NCI-H2107 (cell line): ENCODE measurements at places on chromosomes 6 and 20.

- DNase-seq: no peak
Measured at GRCh38 chr6:124546601-124547000, 415.6 kb upstream of the RNF217 start.

- DNase-seq: no peak
Measured at GRCh38 chr6:10873374-10873773, 8.5 kb downstream of the GCM2 start.

- DNase-seq: no peak
Measured at GRCh38 chr6:158438226-158438625, 121.7 kb upstream of the TMEM181 start.

- no peak for DNase-seq
Measured at GRCh38 chr6:144344646-144345045, 59.5 kb downstream of the UTRN start.

DNA sequence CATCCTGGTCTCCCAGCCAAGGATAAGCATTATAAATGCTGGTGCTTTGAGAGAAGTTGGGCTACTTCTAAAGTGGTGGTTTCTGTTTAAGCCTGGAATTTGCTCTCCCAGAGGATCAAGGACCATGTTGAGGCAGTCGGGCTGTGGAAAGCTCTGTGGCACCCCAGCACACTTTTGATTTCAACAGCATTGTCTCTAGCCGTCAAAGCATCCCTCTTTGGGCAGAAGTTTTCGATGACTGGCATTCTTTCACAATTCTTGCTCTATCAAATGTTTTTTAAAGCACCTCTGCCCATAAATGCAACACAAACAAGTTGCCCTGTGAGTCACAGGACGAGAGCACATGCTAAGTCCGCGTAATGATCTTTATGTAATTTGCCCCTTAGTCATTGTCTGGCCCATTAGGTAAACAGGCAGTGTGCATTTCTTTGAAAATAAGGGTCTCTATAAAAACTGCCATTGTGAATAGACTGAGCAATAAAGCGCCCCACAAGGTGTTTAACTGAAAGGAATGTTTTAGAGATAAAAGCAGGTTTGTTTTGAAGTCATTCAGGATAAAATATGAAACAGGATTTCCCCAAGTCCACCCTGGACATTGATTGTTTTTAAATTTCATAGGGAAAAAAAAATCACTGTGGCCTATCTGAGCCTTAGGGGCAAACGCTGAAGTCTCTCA lies 44.7 kb upstream of the FOXQ1 start:
- no peak for DNase-seq

DNA sequence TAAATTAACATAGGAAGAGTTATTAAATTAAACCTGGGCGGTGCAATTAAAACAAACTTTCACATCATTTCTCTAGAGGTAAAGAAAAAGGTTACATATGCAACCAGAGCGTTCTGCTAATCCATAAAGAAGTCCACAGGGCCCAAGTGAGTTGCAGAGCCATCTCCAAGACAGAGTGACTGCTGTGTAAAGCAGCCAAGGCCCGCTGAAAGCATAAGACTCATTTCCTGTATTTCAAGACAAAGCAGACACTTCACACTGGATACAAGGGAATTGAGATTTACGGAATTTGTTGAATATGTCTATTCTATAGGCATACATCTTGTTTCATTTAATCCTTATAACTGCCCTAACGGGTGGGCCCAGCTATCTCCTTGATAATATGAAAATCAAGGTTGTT lies 422.8 kb downstream of the CBLN4 start:
- DNase-seq: no peak

GRCh38 chr6:22017766-22018165 lies 279.1 kb downstream of the PRL start:
- DNase-seq: no peak

DNA sequence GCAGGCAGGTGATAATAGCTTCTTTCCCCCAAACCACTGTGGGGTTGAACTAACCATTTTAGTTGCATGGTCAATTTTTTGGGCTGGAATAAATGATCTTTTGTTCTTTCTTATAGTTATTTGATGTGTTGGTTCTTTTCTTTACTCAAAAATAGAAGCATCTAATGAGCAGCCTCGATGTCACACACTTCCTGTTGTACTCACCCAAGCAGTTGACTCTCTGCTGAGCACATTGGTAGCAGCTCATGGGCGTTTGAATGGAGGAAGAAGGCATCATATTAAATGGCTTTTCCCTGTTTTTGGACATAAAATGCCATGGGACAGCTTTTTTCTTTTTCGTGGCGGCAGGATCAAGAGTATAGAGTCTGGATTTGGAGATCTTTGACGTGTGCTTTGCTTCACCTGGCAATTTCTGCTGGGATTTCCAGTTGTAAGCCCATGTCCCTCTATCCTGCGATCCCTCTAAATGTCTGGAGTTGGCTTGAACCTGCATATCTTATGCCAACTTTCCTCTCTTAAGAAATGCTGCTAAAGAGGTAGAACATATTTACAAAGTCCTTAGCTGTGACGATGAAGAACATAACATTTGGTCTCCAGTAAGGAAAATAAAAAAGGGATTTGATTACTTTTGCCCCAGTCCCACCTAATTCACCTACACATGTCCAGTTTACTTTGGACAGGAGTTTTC lies 268.3 kb downstream of the PRL start:
- no peak for DNase-seq

DNA sequence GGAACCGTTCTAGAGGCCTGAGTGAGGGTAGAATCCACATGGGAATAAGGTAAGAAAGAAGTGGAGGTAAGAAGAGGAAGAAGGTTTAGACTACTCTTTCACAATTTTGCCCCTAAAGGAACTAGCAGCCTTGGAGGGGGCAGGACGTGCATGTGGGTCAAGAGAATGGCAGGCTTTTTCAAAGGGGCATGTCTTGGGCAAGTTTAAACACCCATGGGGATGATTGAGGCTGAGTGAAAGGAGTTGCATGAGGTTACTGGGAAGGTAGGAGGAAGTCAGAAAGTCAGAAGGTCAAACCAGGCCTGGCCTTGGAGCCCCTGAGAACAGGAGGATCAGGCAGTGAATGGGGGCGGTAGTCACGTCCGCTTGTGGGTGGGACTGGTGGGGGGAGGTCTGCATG lies 10.2 kb downstream of the ADA start:
- DNase-seq: no peak

DNA sequence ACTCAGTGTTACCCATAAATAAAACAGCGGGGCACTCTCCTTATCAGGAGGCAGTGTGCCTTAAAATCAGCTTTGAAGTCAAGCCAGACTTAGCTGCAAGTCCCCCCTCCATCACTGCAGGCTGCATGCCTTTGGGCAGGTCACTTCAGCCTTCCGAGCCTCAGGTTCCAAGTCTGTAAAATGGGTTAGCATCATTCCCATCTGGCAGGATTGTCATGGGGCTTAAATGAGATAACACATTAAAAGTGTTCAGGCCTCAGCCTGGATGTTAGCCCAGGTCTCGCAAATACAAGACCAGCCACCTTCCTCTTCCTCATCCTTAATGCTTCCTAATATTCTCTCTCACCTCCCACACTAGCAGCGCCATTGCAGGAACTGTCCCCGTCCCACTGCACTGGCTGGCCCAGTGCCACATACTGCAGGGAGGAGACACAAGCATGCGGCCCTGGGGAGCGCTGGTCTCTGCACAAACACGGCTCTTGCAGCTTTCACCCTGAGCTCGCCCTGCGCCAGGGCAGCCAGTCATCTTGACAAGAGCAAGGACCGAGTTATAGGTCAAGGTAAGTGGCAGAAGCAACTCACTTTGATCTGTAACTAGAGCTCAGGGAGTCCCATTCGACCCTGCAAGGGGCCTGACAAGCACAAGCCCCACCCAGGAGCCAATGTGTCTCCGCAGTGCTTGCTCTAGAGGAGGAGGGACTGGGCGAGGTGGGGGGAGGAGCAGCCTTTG lies 564.6 kb upstream of the AGPAT4 start:
- DNase-seq: no peak

GRCh38 chr20:32753731-32754130 lies 8.5 kb upstream of the DNMT3B start:
- no peak for DNase-seq

GRCh38 chr6:113292646-113293422 lies 564.3 kb upstream of the MARCKS start:
- DNase-seq: no peak

GRCh38 chr6:23659125-23659524 lies 466.9 kb upstream of the NRSN1 start:
- DNase-seq: peak; percentile 2

DNA sequence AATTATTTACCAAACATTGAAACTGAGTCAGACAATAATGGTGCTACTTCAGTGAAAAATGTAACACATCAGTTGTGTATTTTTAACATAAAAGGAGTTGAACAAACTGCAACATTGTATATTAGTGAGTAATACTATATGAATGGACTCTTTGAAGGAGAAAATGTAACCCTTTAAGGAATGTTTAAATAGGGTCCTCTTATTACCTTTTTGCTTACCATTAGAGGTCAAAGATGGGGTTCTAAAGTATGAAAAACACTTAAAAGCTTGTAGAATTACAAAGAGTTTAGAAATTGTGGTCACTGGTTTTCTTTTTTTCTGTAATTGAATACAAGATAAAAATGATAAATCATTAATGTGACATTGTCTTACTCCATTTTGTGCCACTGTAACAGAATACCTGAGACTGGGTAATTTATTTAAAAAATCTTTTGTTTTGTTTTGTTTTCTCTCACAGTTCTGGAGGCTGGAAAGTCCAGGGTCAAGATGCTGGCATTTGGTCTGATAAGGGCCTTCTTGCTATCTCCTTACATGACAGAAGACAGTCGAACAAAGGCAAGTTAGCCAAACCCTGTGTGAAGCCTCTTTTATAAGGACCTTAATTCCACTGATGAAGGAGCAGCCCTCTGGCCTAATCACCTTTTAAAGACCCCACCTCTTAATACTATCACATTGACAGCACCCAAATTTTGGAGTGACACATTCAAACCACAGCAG lies 43.2 kb downstream of the SESN1 start:
- no peak for DNase-seq

DNA sequence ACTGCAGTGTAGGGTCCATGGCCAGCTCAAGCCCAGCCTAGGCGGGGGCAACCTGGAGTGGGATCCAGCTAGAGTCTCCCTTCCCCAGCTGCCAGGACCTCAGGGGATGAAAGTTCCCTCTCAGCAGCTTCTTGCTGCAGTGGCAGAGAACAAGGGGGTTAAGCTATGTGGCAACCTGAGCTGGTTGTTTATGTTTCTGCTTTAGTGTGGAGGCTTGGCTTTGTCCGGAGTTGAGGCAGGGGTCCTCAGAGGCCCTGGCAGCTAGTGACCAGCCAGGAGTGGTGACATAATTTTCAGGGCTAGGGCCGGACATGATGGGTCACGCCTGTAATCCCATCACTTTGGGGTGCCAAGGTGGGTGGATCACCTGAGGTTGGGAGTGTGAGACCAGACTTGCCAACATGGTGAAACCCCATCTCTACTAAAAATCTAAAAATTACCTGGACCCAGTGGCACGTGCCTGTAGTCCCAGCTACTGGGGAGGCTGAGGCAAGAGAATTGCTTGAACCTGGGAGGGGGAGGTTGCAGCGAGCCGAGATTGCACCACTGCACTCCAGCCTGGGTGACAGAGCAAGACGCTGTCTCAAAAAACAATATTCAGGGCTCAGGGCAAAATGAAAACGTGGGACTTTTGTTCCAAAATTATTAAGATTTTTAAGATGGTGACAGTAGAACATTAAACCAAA lies 8.5 kb upstream of the PCIF1 start:
- no peak for DNase-seq

GRCh38 chr6:81751388-81752083 lies 945 bp downstream of the TENT5A start:
- no peak for DNase-seq

- no peak for DNase-seq
Measured at GRCh38 chr20:17648791-17649730, 33.0 kb downstream of the RRBP1 start.

- DNase-seq: no peak
Measured at GRCh38 chr20:21982559-21982958, 277.1 kb downstream of the PAX1 start.

DNA sequence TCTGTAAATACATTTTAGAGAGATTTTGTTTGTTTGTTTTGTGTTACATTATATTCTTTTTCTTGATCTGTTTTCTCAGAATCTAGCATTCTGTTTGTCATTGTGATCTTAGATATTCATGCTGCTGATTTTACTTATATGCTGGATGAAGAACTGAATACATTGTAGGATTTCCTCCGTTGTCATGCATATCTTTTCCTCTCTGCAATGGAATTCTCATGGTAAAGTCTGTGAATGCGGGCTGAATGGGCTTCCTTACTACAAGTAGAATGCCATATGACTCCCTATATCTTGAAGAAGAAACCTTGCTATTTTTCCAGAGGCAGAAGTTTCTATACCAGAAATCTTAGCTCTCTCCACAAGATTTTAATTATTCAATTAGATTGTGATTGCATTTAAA lies 2.4 kb upstream of the DEFB114 start:
- DNase-seq: no peak

- DNase-seq: no peak
Measured at GRCh38 chr6:13764996-13765395, 49.4 kb downstream of the MCUR1 start.

DNA sequence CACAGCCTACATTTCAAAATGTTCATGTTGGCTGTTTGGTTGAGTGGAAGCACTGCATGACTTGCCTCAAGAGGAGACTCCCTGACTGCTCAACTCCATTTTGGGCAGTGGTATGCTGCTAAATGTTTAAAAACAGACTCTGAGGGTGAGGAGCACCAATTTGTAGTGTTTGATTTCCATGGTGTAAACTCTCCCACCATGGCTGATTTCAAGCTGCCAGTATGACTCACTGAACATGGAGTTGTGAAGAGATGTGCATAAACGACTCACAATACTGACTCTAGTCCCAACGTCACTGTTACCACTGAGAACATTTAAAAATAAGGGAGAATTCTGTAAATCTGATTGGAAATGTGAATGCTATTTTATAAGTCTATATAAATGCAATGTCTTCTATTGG lies 70.4 kb downstream of the BACH2 start:
- DNase-seq: no peak

DNA sequence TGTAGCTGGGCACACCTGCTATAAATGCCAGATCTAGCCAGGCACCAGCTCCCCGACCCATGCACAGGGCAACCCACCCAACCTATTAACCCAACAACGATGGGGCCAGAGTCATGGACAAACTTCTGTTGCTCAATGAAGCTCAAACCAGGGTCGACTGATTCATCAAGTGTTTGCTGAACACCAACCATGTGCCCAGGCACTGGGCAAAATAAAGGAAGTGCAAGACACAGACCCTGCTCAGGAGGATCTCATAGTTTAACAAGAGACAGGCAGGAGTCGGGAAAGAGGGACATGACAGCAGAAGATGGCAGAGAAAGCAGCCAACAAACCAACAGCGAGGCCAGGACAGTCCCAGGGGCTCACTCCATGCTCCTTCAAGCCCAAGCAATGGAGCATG lies 18.8 kb downstream of the KCNK5 start:
- no peak for DNase-seq
